ENCODE measurements at places on chromosomes 11 and 22.

GRCh38 chr11:123361110-123361509 lies 69.0 kb upstream of the GRAMD1B start:
- DNase-seq: no peak

DNA sequence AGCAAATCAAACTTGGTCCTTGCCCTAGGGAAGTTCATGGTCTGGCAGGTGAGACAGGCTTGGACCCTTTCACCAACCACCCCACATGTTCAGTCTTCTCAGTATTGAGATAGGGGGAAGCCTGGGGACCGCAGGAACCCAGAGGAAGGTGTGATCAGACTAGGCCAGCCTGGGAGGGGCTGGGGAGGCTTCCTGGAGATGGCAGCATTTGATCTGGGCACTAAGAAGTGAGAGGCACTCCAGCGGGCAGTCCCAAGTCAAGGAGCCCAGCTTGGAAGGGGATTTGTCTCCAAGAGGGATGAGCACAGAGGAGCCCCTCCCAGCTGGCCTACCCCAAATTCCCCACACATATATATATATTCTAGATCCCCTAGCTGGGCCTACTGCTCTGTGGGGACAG lies 5.4 kb downstream of the LRRC32 start:
- peak; percentile 38 for DNase-seq

- DNase-seq: no peak
Observed at GRCh38 chr11:95693298-95693697, 96.3 kb downstream of the FAM76B start.

GRCh38 chr11:111631666-111632039 lies 29.4 kb downstream of the SIK2 start:
- DNase-seq: no peak

- no peak for DNase-seq
Observed at GRCh38 chr11:44764583-44764982, 37.8 kb downstream of the TSPAN18 start.

- no peak for DNase-seq
Observed at GRCh38 chr11:116910378-116910777, 73.0 kb upstream of the APOA1 start.

DNA sequence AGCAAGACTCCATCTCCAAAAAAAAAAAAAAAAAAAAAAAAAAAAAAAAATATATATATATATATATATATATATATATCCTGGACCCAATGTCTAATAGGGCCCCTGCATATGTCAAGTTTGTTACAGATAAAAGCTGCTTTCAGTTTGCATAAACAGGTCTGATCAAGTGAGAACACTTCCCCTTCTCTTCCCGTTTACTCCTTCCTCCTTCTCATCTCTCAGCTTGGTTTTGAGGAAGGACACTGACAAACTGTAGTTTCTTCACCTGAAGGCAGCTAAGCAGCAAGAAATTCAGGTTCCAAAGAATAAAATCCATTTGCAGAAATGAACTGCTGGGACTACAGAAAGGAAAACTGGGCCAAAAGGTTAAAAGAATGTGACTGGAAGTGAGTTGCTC lies 11.7 kb downstream of the THOC5 start:
- no peak for DNase-seq

- DNase-seq: no peak
Observed at GRCh38 chr11:2838091-2838490, 47.5 kb downstream of the CDKN1C start.

DNA sequence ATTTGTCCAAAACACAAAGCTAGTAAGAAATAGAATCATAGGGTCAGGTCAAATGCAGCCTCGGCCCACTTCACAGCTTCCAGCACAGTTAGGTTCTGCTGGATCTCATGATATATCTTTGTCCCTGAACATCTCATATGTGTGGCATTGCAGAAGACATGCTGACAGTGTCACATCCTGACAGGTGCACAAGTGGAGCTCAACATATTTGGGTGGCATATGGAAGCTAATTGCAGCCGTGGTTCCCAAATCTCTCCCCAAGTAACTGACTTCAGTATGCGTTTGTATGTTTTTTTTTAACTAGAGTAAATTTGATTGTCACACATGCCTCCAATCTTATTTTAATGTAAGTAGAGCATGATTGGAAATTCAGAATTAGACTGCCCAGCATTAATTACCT lies 33.4 kb downstream of the NAV2 start:
- DNase-seq: no peak

DNA sequence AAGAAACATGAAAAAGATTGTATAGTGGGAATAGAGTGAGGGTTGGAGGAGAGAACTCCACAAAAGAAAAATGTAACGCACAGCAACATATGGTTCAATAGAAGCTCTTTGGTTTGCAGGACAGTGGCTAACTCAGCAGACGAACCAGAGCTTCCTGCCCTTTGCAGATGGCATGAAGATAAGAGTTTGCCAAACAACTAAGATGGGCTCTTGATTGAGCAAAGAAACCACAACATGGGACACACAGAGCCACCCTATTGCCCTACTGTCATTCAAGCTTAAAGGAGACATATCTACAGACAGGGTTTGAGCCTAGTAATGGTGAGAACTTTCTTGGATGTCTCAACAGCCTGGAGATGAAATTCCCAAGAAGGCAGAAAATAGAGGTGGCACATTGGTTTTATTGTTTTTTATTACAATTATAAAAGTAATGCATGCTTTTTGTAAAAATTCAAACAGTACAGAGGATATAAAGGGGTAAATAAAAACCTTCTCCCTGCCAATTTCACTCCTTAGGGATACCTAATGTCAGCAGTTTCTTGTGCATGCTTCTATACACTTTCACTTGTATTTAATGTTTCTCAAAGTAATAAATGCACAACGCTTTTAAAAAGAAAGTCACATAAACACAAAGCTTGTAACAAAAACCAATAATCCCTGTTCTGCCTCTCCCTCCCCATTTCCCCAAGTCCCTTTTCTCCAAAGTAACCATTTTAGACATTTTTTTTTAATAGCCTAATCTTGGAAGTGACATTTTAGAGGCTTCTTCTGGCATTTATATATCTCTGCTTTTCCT lies 63.7 kb downstream of the COPB1 start:
- DNase-seq: no peak

- no peak for DNase-seq
Observed at GRCh38 chr11:72373163-72373562, 61.2 kb downstream of the CLPB start.

GRCh38 chr22:19169002-19169946 lies 9.3 kb downstream of the SLC25A1 start:
- DNase-seq: no peak

DNA sequence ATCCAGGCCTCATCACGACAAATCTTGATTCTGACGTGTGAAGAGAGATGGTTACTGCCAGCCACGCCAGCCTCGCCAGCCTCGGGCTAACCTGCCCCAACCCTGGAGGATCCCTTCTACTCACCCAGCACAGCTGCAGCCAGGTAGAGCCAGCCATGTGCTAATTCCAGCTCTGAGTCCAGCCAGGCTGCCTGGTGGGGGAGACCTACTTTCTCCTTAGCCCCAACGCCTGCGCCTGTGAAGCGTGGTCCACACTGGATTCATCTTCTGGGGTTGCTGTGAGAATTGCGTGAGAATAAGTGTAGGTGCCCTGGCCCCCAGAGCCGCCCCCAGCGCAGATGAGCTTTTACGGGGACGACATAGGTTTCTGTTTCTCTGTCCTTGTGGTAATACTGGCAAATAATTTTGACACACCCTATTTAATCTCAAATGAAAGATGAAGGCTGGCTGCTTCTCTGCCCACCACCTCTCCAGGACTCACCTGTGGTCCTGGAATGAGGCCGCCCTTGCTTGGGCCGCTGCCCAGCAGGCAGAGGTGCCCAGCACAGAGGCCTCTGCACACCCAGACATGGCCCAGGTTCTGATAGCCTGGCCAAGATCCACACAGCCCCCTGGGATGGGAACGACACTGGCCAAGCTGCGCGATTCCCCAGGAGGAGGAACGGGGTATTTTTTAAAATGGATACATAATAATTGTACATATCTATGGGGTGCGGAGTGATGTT lies 528.4 kb downstream of the TBC1D22A start:
- DNase-seq: peak; percentile 41

DNA sequence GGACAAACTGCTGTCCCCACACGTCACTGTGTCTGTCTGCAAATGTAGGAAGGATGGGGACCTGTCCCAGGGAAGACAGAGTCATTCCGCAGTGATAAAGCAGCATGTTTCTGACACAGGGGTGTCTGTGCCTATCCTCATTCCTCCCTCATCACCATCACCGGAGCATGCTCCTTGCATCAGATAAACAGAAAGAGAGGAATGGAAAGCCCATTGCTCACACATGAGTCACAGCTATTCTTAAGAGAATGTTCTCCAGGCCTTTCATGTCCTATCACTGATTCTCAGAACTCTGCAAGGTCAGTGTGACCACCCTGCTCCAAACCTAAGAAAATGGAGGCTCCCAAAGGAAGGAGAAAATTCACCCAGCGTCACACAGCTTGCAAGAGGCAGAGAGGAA lies 38.9 kb downstream of the ZNF195 start:
- no peak for DNase-seq

- no peak for DNase-seq
Observed at GRCh38 chr11:44889266-44889665, 61.4 kb downstream of the TP53I11 start.

Measured in Peyer's patch (tissue), 4 donors.